CD4-positive, alpha-beta T cell (primary cell): ENCODE measurements at places on chromosomes 2 and 18. TPM values are rescaled to one million over a fixed set of nuclear protein-coding genes. Genes with fewer than 3 reads are reported as not detected.

- peaks cover 12% of the 10 kb centered on the region for H3K4me1 ChIP-seq
- DNase-seq: no peak
- no peak overlapping the region for H3K27ac ChIP-seq
- H3K36me3 ChIP-seq: peaks cover 4% of the 10 kb centered on the region
- peak overlapping the region; percentile 66 for H3K4me3 ChIP-seq
Observed at GRCh38 chr2:42569883-42570282, 1.5 kb downstream of the MTA3 start.

SDC1 gene
- total RNA-seq: not detected

GRCh38 chr2:48131539-48132270, 225.4 kb upstream of the FBXO11 start:
- no peaks in the 10 kb centered on the region for H3K27me3 ChIP-seq
- H3K36me3 ChIP-seq: no peaks in the 10 kb centered on the region
- no peak overlapping the region for H3K27ac ChIP-seq
- H3K4me1 ChIP-seq: peaks cover 13% of the 10 kb centered on the region
- H3K4me3 ChIP-seq: no peak overlapping the region

DNA sequence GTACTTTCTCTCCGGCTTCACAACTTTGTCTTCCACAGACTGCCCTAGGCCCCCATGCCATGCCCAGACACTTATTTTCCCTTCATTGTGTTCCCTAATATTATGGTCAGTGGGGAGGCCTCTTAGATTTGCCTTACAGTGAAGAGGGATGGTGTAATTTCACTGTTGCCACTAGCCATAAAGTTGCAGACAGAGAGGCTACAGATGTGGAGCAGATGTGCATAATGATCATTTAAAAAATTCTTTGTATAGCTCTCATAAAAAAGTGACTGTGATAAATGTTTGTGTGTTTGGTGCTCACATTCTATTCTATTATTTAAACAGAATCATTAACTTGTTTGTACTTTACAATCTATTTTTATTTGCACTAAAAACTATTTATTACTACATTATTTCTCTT, 67.5 kb upstream of the FN1 start:
- H3K4me3 ChIP-seq: no peak overlapping the region
- no peak overlapping the region for H3K27ac ChIP-seq
- H3K27me3 ChIP-seq: no peaks in the 10 kb centered on the region
- no peaks in the 10 kb centered on the region for H3K4me1 ChIP-seq
- no peak for DNase-seq
- no peaks in the 10 kb centered on the region for H3K36me3 ChIP-seq

DNA sequence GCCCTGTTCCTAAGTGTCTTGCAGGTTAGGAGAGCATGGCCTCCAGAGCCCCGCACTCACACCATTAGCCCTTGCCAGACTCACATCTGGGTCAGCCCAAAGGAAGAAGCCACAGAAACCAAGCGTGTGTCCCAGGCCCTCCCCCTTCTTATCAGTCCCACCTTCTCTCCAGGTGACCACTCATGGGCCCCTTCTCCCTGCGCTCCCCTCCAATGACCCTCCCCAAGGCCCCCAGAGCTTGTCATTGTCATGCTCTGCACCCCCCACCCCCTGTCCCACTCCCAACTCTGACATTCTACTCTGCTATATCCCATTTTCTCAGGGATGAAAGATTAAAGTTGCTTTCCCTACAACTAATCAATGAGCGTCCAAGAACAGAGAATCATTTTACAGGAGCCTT, 30.1 kb downstream of the CAPN14 start:
- H3K4me1 ChIP-seq: no peaks in the 10 kb centered on the region
- no peak overlapping the region for H3K27ac ChIP-seq
- no peaks in the 10 kb centered on the region for H3K27me3 ChIP-seq

TMEM37 gene
- total RNA-seq: not detected

IAH1 gene
- 54.8 TPM for total RNA-seq

- no peaks in the 10 kb centered on the region for H3K27me3 ChIP-seq
- H3K4me3 ChIP-seq: no peak overlapping the region
- H3K36me3 ChIP-seq: no peaks in the 10 kb centered on the region
- peaks cover 9% of the 10 kb centered on the region for H3K4me1 ChIP-seq
- H3K27ac ChIP-seq: no peak overlapping the region
Observed at GRCh38 chr2:102100371-102101096, 42.0 kb upstream of the IL1R1 start.

DNA sequence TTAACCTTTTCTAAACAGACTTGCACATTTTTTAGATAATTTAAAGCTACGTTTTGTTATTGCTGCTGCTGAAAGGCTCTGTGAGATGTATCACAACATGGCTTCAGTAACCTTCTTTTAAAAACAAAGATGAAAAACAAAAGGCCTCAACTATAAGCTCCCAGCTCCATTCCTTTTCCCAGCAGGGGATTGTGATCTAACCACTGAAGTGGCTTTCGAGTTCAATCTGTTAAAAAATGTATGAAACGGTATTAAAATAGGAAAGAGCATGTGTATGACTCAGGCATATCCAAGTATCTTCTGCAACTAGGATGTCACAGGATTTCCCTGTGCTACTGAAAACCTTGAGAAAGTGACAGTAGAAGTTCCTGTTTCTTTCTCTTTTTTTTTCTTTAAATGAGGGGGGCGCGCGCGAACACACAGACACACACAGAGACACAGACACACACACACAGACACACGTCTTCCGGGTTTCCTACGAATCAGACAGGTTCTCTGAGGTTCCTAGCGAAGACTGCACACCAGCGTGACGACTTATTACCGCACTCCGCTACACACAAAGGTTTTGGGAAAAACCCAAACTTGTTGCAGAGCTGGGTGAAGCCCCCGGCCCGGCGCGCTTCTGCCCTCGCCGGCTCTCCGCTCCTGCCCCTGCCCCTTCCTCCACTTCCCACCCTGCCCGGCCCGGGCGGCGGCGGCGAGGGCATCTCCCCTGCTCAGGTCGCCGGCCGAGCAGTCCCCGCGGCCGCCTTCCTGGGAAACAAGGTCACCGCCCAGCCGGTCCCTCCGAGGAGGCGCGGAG, 86.8 kb downstream of the RBMS1 start:
- H3K27ac ChIP-seq: peak overlapping the region; percentile 96
- peaks cover 3% of the 10 kb centered on the region for H3K36me3 ChIP-seq
- H3K27me3 ChIP-seq: no peaks in the 10 kb centered on the region

- H3K27me3 ChIP-seq: no peaks in the 10 kb centered on the region
- no peak overlapping the region for H3K27ac ChIP-seq
- no peaks in the 10 kb centered on the region for H3K4me1 ChIP-seq
- no peaks in the 10 kb centered on the region for H3K36me3 ChIP-seq
- DNase-seq: no peak
Observed at GRCh38 chr18:10374636-10375293, 79.7 kb upstream of the APCDD1 start.

DNA sequence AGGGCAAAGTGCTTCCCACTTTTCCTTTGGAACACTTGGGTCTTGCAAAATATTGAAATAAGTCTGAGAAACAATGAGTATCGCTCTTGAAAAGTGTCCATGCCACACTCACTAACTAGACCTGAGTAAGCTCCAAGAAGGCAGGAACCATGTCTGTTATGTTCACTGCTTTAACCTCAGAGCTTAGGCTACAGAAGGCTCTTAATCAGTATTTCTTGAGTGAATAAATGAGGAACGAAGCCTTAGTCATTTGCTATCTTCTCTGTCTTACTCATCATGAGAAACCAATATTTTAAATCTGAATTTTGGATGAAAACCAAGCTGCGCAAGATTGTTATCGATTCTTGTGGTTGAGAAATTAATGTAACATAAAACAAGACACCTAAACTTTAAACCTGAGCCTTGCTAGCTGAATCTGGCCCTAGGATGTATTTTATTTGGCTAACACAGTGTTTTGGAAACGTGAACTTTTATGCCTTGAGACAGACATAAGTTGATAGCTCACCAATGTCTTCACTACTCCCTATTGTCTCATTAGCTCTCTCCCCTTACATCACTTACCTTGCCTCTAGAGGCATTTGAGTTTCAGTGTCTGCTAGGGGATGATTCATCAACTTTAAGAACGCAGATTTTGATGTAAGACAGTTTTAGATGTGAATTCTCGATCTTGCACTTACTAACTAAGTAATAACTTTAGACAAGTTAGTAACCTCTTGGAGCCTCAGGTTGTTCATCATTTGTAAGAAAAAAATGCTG, 392.8 kb upstream of the MEIS1 start:
- H3K36me3 ChIP-seq: no peaks in the 10 kb centered on the region
- DNase-seq: no peak
- H3K4me3 ChIP-seq: no peak overlapping the region
- no peak overlapping the region for H3K27ac ChIP-seq
- no peaks in the 10 kb centered on the region for H3K27me3 ChIP-seq

DUSP2 gene
- 728 TPM for total RNA-seq

DNA sequence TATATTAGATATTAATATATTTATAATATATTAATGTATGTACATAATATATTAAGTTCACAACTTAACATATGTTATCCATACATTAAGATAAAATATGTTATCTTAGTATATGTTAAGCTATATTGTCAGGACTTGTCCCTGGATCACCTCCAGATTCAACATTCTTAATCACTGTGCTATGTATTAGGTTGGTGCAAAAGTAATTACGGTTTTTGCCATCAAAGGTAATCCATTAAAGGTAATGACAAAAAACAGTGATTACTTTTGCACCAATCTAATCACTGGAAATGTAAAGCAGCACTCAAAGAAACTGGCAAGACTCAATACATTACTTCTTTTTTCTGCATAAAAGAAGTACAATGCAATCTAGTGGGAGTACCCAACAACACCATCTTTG, 1099.0 kb upstream of the SLC39A10 start:
- H3K36me3 ChIP-seq: no peaks in the 10 kb centered on the region
- H3K4me3 ChIP-seq: no peak overlapping the region
- no peak for DNase-seq
- no peaks in the 10 kb centered on the region for H3K27me3 ChIP-seq
- H3K4me1 ChIP-seq: no peaks in the 10 kb centered on the region
- H3K27ac ChIP-seq: no peak overlapping the region

HADHB gene
- total RNA-seq: 25.2 TPM

DNA sequence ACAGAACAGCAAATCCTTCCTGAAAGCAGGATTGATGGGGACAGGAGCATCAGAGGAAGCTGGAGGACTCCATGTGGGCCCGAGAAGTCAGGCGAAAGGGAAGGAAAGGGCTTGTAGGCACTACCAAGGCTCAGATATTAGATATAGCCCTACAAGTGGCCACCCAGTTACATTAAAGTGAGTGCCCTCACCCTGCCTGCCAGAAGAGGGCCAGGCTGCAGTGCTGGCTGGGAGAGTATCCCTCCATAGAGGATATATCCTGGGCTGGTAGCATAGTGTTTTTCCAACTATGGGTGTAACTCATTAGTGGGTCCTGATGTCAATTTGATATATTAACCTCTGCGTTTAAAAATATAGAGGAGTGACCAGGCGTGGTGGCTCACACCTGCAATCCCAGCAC, 285.2 kb downstream of the MYCN start:
- H3K4me3 ChIP-seq: no peak overlapping the region
- no peak for DNase-seq
- no peaks in the 10 kb centered on the region for H3K27me3 ChIP-seq
- H3K27ac ChIP-seq: no peak overlapping the region

- H3K36me3 ChIP-seq: no peaks in the 10 kb centered on the region
- H3K4me1 ChIP-seq: no peaks in the 10 kb centered on the region
- H3K27ac ChIP-seq: no peak overlapping the region
Observed at GRCh38 chr18:13680612-13681011, 45.7 kb downstream of the FAM210A start.

GRCh38 chr2:72141881-72142451, 5.7 kb downstream of the CYP26B1 start:
- peaks cover 37% of the 10 kb centered on the region for H3K27me3 ChIP-seq
- no peaks in the 10 kb centered on the region for H3K36me3 ChIP-seq
- no peak for DNase-seq
- H3K27ac ChIP-seq: no peak overlapping the region
